ENCODE measurements at places on chromosomes 1 and 21.
A peak's percentile ranks its signal among the peaks of the same experiment; 100 is the strongest.

DNA sequence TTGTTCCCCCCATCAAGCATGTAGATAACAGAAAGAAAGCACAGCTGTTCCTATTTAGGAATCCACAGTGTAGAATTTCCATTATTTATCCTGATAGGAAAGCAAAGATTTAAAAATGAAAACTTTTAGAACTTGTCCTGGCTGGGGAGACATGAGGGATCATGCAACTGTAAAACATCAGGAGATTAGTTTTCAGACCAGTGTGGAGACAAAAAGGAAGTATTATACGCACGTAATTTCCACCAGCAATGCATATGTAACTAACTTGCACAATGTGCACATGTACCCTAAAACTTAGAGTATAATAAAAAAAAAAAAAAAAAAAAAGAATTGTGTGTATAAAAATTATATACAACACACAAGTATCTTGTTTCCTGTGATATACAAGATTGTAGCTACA lies 172.4 kb downstream of the NEGR1 start:
- DNase-seq = no peak

- DNase-seq = no peak
These were observed 642.3 kb upstream of the TMPRSS15 start for GRCh38 chr21:19045876-19046275.

DNA sequence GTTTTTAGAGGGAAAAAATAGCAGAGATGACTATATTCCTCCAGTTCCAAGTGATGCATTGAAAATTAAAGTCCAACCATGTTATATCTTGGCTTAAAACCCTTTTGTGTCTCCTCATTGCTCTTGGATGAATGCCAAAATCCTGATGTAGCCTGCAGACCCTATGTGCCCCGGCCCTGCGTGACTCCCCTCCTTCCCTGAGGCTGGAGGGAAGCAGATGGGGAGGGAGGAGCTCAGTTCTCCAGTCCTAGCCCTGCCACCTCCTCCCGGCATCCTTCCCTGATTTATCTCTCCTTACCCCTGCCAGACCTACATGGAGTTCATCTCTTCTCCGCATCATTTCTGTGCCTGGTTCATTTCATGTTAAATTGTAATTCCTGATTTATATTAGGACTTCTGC lies 397.4 kb downstream of the PTPRU start:
- no peak for DNase-seq

GRCh38 chr1:28822799-28823198 lies 10.8 kb downstream of the OPRD1 start:
- no peak for DNase-seq

- DNase-seq = peak; percentile 15
These were observed 142.9 kb upstream of the WNT4 start for GRCh38 chr1:22285549-22286396.

DNA sequence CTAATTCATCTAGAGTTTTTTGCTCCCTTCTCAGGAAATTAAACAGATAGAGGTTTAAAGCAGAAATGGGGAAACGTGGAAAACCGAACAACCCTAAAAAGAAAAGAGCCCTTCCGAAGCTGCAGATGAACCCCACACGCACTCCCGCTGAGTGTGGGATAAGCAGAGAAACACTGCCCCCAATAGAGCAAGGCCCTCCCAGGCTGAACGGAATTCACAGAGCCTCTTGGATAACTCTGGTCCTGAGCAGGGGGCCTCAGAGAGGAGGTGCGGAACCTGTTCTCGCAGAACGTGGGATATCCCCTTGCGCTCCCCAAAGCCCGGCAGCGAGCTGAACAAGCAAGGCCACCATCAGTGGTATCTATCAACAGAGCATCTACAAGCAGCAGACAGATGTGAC lies 44.9 kb downstream of the SSBP3 start:
- DNase-seq = no peak

DNA sequence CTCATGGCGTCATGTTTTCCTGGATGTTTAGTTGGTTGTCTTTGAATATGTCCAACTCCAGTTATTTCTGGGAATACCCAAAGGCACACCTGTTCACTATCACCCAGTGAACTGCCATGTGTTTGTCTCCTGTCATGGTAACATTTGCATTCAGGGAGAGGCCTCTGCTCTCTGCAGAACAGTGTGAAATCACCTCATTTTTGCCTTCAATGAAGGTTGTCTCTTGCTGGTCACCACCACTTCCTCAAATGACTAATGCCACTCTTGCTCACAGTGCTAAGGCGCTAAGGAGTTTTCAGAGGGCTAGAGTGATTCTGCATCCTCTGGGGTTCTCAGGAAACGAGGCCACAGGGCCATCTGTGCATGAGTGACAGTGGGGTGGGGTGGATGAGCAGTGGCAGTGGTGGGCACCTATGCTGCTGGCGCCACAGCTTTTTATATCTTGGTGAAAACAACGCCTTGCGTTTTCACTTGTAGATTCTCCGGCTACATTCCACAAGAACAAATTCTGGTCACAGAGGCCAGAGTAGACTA lies 60.0 kb upstream of the ATP5PO start:
- peak; percentile 20 for DNase-seq

GRCh38 chr1:41758500-41758899 lies 160.2 kb downstream of the HIVEP3 start:
- no peak for DNase-seq

GRCh38 chr1:227424159-227424680 lies 105.9 kb upstream of the CDC42BPA start:
- DNase-seq = no peak

DNA sequence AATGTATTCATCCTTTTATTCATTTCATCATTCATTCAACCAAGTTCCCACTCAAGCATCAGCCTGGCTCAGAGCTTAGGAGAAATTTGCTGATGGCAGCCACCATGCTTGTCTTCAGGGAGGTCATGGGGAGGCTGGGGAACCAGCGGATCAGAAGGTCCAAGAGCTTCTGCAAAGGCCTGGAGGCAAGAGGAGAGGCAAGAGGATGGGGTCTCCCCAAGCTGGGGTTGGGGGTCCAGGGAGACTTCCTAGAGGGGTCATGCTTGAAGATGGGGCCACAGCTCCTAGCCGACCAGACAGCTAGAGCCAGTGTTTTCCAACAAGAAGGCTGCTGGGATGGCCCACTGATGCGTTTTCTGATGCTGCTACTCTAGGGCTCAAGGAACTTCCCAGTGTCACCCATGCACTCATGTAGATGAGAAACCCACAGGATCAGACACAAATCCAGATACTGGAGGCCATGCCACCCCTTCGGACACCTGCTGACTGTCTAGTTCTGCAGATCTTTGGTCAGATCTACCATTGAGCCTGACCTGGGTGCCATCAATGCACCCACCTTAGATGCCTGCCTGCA lies 315.2 kb downstream of the AJAP1 start:
- DNase-seq = no peak

GRCh38 chr1:230125141-230125540 lies 58.1 kb downstream of the GALNT2 start:
- DNase-seq = no peak

- no peak for DNase-seq
These were observed 24.4 kb upstream of the TARBP1 start for GRCh38 chr1:234503193-234504050.

DNA sequence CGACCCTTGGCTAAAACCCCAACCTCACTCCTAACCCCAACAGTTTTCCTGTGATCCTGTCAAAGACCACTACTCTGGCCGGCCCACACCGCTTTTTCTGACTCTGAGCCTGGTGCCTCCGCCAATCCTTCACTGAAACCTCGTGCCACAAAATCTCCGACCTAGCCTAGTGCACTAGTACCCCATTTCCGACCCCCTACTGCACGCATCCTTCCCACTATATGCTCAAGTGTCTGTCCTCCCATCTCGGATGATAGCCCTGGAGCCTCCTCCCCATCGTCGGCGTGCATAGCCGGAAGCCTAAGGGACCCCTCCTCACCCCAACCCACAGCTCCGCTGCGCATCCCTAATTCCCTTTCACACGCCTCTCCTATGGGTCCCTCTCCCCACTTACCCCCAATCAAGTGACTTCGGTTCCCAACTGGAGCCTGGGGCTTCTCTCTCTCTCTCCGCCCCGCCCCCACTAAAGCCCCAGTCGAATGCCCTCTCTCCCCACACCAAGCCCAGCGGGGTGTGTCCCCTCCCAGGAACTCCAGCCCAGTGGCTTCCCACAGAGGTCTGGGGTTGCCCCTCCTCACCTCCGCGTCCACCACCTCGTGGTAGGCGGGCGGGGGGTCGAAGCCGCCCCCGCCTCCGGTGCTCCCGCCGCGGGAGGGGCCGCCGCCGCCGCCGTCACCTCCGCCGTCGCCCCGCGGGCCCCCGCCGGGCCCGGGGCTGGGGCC lies 791 bp downstream of the USP24 start:
- peak; percentile 55 for DNase-seq

GRCh38 chr1:29830916-29831315 lies 594.6 kb downstream of the PTPRU start:
- no peak for DNase-seq

DNA sequence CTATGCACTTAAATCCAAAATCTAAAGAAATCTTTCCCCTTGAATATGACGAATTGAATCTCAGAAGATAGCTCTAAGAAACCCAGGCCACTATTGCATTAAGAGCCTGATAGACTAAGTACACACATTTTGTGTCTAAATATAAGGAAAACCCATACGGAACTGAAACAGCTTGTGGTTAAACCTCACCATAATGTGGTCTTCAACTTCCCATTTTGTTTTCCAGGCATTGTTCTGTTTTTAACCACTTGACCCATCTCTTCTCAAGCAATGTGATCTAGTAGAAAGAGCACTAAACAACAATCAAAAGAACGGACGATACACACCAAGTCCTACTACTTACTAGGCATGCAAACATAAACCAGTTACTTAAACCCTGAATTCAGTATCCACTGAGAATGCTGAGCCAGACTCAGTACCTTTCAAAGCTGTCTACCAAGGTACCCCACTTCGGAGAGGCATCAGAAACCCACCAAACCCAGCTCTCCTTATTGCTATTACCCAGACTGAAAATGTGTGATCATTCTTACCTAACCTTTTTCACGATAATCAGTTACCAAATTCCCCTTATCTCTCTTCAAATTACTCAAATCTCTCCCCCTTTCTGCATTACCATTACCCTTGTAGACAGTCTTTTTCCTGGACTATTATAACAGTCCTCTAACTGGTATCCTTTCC lies 12.8 kb downstream of the OTUD7B start:
- no peak for DNase-seq

- DNase-seq = no peak
These were observed 15.6 kb upstream of the C21orf91 start for GRCh38 chr21:17834639-17835354.

DNA sequence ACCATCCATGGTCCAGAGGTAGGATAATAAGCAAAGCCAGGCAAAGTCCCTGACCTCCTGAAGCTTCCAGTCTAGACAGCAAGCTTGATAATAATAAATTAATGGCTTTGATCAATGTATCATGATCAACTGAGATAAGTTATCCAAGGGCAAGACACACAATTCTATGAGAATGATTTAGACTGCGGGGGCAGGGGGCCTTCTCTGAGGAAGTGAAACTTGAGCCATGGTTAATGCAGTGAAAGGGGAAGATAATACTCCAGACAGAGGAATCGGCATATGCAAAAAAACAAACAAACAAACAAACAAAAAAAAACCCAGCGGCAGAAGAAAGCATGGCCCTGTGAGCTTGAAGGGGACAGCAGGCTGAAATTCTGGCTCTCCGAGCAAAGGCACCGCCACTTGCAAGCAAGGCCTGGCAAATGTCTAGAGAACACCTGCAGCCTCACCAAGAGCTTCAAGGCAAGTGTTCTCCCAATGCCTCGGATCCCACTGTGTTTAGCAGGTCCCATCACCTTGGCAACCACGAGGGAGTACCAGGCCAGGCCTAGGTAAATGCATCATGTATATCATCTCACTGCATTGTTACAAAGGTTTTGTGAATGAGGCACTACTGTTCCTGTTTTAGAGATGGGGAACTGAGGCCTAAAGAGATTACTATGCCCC lies 24.9 kb downstream of the CSMD2 start:
- DNase-seq = no peak

DNA sequence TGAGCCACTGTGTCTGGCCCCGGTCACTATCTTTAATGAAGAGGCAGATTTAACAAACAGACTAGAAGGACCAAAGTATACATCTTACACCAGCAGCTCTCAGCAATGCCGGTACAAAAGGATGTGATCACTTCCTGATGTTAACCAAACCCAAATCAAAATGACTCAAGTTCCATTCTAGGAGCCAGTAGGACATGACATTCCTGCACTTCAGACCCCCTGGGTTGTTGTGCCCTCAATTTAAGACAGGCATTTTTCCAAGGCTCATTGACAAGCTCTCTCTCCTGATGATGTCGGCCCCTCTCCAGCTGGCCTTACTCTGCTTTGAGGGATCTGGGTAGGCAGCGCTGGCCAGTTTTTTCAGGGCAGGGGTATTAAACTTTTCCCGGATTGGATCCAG lies 35.1 kb downstream of the YARS1 start:
- no peak for DNase-seq

GRCh38 chr1:30902593-30903290 lies 5.8 kb downstream of the SDC3 start:
- DNase-seq = no peak

DNA sequence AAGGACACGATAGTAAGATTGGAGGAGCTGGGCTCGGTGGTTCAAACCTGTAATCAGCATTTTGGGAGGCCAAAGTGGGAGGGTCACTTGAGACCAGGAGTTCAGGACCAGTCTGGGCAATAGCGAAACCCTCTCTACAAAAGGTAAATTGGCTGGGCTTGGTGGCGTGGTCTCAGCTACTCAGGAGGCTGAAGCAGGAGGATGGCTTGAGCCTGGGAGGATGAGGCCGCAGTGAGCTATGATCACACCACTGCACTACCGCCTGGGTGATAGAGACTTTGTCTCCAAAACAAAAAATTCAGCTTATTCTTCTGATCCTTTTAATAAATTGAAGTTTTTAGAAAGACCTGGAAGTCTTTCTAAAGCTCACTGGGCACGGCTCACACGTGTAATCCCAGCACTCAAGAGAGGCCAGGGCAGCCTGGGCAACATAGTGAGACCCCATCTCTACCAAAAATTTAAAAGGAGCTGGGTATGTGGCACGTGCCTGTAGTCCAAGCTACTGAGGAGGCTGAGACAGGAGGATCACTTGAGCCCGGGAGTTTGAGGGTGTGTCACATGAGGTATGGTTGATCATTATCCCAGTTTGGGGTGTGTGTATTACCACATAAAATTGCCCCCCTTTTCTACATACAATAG lies 15.3 kb downstream of the MASP2 start:
- DNase-seq = no peak
